NCI-H526 treated with DMSO at 0.1 percent for 48 hours (cell line): ENCODE measurements at places on chromosomes 12 and 14.

GRCh38 chr12:10236720-10237119 is 24.0 kb downstream of the GABARAPL1 start:
- no peak for DNase-seq

DNA sequence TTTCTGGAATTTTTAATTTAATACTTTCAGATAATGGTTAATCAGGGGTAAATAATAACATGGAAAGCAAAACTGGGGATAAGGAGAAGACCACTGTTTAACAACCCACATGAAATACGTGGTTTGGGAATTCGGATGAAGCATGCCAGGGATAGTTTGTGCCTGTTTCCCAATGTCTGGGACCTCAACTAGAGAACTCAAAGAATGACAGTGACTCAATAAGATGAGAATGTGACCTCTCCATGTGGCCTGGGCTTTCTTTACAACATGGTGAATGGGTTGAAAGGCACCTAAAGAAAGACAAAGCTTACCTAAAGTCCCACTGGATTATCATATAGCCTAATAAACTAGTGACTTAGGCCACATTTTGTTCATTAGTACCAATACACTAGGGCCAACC is 460.3 kb upstream of the LRFN5 start:
- no peak for DNase-seq

GRCh38 chr12:103819312-103819711 is 21.7 kb downstream of the NT5DC3 start:
- DNase-seq, result no peak

GRCh38 chr12:108478611-108479206 is 36.4 kb upstream of the FICD start:
- no peak for DNase-seq

GRCh38 chr12:31931796-31932715 is 27.2 kb upstream of the RESF1 start:
- DNase-seq, result no peak

DNA sequence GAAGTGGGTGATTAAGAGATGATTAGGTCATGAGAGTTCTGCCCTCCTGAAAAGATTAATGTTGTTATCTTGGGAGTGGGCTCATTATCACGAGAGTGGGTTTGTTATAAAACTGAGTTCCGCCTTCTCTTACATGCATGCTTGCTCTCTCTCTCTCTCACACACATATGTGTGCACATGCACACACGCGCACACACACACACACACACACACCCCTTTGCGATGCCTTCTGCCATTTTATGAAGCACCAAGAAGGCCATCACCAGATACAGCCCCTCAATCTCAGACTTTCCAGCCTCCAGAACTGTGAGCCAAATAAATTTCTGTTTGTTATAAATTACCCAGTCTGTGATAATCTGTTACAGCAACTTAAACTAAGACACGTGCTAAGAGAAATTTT is 5.7 kb upstream of the SLC41A2 start:
- no peak for DNase-seq

DNA sequence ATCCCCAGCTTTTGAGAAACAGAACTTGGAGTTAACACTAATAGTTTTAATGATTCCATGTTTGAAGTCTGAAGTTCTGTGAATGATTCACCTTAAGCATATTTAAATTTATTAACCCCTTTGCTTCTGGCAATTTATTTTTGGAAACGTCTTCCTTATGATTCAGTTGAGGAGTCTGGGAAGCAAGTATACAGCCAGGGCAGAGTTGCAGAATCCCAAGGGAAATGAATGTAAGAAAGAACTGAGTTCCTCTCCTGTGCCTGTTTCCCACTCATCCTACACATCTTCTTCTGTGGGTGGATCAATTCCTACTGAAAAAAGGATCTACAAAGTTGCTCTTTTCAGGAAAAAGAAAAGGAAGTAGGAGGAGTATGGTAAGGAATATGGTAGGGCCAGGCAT is 108.2 kb upstream of the CCDC91 start:
- no peak for DNase-seq

DNA sequence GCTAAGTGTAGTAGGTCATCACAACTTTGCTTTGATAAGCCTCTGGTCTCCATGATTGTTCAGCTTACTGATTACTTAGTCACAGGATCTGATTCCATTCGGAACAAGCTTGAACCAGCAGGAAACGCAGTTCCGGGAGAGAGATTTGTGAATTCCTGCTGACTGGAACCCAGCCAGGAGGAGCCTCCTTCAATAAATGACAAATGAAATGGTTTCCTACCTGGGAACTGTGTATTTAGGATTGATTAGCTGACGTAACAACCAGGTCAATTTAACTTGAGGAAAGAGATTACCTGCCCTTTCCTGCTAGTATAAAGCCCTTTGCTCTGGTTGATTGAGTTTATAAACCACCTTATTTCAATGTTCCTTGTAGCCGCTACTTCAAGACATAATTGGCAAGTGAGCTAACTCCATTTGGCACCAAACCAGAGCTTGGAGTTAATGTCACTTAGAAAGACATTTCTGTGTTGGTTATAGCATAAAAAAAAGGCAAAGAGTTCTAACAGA is 35.1 kb upstream of the KCNH3 start:
- no peak for DNase-seq

DNA sequence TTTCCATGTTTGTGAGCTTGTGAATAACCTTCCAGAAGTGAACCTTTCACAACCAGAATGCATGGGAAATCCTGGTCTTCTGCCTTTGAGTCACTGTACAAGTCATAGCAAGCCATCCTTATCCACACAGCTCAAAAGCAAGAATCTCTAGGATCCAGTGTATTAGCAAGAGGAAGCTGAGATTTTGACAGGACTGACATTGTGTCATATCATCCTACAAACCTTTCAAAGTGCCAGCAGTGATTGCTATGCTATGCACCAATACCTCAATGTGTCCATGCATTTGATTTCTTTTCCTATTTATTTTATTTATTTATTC is 13.5 kb upstream of the NRDE2 start:
- DNase-seq, result no peak

GRCh38 chr12:120361506-120362208 is 7.3 kb downstream of the MSI1 start:
- DNase-seq, result peak; percentile 31

- no peak for DNase-seq
Measured at GRCh38 chr12:89918172-89918846, 209.7 kb upstream of the ATP2B1 start.

DNA sequence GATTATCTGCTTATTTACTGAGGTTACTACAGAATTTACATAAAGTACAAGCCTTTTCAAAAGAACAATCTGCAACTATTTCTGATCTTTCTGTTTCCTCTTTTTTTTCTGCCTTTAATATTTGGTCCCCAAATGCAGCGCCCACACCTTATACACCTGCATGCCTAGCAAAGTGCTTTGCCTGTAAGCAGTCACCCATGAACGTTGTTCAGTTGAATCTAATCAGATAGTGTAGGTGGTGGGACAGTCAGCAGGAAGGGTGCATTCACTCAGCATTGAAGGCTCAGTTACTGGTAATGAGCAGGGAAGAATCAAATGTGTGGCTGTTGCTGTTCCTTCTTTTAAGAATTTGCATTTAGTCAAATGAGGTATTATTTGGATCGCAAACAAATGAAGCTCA is 108.4 kb downstream of the GPR135 start:
- DNase-seq, result peak; percentile 98

- no peak for DNase-seq
Measured at GRCh38 chr12:50558970-50559369, 54.2 kb downstream of the DIP2B start.

DNA sequence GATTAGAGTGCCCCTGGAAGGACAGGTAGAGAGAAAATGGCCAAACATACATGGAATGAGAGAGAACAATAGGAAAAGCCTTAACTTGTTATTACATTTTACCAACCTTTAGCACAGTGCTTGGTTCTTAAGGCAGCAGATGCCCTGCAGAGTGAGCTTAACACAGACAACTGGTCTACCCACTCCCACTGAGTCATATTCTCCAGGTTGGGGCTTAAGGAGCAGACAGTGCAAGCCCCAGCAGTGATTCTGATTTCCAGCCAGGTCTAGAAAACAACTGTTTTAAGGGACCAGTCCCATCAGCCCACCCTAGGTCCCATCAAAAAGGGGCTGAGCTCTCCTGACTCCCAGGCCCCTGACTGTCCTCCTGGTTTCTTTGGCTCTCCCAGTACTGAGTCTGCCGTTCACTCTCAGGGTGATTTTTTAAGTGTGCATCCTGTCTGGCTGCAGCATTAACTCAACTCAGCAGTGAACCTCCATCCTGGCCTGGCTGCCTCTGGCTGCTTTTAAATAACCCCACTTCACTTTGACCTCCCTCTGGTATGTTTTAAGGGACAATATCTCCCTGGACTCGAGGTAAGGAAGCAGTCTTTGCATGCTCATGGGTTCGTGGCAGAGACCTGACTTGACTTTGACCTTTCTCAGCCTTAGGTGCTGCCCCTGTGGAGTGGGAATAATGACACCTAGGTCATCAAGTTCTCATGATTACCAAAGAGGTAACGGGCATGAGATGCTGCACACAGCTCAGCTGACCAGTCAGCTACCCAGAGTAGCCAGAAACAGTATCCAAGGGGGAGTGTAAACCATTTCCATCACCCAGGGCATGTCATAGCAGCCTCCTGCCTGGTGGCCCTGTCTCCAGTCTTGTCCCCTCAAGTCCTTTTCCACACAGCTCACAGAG is 210.7 kb upstream of the PWP1 start:
- no peak for DNase-seq

DNA sequence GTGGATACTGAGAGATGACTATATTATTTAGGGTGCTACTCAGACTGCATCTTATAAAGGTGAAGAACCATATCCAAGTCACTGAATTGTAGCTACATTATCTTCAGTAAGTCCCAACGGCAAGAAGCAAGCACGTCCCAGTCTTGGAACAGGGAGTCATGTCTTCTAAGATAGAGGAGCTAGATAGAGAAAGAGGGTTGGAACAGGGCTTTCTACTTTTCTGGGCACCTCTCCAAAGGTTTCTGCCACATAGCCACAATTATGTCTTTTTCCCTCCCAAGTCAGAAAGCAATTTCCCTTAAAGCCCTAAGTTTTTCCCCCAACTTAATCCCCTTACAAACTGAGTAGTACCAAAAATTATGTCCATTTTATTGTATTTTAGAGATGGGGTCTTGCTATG is 22.4 kb downstream of the MAPK1IP1L start:
- no peak for DNase-seq

DNA sequence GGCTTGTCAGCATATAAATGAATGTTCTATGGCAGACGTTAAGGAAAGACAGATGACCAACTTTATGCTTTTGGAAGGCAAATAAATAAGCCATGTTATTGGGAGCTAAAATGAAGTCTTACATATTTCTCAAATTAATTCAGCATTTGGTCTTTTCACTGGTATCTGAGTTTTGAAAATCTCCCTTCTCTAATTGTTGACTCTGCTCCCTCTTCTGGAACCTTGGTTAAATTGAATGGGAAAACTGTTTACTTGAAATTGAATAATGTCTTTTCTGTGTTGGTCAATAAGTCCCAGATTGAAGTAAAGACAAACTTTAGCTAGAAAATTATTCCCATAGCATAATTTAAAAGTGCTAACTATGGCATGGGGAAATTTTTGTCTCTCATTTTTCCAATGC is 38.7 kb downstream of the LGR5 start:
- DNase-seq, result no peak

- no peak for DNase-seq
Measured at GRCh38 chr14:47509957-47510356, 165.4 kb downstream of the MDGA2 start.

DNA sequence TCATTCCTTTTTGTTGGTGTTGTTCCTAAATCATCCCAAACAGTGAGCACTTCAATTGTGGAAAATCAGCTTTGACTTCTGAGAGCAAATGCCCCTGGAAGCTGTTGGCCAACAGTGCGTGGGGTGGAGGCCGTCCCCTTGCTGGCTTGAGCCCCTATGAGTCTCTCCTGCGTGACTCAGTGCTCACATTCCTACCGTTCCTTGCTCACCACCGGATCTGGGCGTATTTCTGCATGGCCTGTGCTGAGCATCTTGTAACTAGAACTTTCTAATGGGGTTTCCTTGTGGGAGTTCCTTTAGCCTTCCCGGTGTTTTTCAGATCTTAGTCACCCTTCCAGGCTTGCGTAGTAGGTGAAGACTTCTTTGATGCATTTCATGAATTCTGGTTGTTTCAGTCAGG is 14.7 kb downstream of the SERPINA1 start:
- DNase-seq, result no peak

DNA sequence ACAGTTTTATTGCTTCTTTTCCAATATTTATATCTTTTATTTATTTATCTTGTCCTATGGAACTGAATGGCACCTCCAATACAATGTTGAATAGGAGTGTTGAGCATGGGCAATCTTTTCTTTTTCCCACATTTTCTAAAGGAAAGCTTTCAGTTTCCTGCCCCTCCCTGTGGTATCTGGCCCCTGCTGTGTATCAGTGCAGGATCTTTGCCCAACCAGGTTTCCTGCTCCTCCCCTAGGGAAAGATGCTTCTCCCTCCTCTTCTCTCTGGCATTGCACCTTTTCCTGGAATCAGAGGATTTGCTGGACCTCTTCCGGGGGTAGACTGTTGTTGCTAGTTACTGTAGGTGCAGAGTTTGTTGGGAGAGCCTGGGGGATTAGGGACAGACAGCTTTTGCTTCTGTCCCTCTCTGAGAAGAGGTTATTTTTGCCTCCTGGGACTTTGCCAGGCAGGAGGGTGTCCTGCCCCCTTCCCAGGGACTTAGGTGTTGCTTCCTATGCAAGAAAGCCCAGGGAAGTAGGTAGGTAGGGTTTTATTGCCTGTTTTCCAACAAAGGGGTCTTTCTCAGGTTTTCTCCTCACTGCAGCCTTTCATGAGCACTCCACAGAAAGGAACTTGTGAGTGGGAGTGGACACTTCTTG is 67.6 kb downstream of the POLR3B start:
- no peak for DNase-seq

DNA sequence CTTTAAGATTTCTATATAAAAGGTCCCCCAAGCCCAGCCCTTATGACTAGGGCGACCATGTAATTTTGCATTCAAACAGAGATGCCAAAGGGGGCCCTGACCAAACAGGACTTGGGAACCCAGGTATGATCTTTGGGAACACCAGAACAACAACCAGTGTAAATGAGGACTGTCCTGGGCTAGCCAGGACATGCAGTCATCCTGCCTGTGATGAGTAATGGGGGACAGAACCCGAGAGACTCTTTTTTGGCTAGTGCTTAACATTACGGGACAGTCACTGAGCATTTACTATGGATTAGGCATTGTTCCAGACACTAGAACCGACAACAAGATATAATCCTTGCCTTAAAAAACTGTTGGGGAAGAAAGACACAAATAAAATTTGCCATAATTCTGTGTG is 337.3 kb downstream of the CACNA1C start:
- DNase-seq, result no peak

- DNase-seq, result peak; percentile 46
Measured at GRCh38 chr14:50230401-50230700, 1.0 kb downstream of the SOS2 start.

DNA sequence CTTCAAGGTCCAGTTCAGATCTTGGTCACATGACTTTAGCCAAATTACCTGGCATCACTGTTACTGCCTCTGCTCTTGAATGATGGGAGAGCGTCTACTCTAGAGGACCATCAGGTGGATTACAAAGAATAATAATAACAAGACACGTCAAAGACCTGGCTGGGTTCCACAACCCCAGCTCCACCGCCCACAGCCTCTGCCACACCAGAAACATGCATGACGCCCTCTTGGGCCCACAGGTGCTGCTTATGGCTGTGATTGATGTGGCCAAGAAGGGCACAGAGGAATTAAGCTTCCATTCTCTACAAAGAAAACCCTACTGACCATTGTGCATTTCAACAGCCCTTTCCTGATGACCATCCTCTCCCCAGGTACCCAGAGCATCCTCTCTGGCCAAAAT is 18.2 kb downstream of the SERPINA3 start:
- no peak for DNase-seq
